ENCODE measurements at places on chromosomes 13 and 19. TPM values are rescaled to one million over a fixed set of nuclear protein-coding genes. Genes with fewer than 3 reads are reported as not detected.

KIR3DL2 gene
- polyA plus RNA-seq, result 0.04 TPM

DNA sequence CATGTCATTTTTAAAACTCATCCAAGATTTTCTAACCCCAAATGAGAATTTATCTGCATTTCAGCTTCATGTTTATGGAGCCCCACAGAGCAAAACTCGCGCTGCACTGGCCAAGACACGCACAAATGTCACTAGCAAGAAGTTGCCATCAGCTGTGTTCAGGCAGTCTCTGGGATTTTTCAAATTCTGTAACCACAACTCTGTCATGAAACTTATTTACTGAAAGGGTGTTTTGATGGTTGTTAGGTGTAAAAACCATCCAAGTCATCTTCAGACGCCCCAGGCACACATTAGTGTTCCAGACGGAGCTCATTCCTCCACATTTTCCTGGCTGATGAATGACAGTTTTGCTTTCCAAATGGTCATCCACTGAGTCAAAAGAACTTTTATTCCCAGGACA is 63.4 kb downstream of the SLC7A1 start:
- no peak for DNase-seq

ZNF98 gene
- polyA plus RNA-seq, result 2.6 TPM

DNA sequence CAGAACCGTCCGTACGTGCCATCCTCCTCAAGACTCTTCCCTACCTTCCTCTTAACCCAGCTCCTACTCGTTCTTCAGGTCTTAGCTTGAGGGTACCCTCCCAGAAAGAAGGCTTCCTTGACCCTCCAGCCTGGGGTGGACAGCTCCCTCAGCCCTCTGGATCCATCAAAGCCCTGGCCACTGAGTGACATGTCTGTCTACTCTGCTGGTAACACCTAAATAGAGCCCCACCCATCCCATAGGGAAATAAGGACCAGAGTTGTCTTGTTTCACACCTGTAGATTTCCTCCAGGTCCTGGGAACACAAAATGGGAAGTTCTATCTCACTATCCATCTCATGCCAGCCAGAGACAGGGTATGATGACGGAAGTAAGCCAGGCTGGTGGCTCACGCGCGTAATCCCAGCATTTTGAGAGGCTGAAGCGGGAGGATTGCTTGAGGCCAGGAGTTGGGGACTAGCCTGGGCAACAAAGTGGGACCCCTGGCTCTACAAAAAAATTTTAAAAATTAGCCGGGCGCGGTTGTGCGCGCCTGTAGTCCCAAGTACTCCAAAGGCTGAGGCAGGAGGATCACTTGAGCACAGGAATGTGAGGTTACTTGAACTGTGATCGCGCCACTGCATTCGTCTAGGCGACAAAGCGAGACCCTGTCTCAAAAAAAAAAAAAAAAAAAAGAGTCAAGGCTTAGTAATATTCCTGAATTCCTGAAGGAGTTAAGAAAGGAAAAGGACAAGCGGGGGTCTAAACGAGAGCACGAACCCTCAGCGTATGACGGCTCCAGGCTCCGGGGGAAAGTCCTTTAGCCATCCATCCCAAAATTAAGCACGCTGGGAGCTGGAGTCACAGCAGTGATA is 566 bp upstream of the CCDC97 start:
- DNase-seq, result no peak

- DNase-seq, result no peak
Observed at GRCh38 chr19:40157059-40157458, 34.2 kb upstream of the MAP3K10 start.

GRCh38 chr19:12974301-12975220 is 5.2 kb downstream of the DAND5 start:
- no peak for DNase-seq

GRCh38 chr19:46391296-46392251 is 21.8 kb downstream of the CCDC8 start:
- DNase-seq, result no peak

- DNase-seq, result no peak
Observed at GRCh38 chr13:90015565-90016507, 1331.7 kb upstream of the MIR17HG start.

WDR62 gene
- 1.4 TPM for polyA plus RNA-seq

CYP2F1 gene
- not detected for polyA plus RNA-seq

- DNase-seq, result no peak
Observed at GRCh38 chr13:111131611-111132010, 16.5 kb downstream of the ARHGEF7 start.

PSG3 gene
- polyA plus RNA-seq, result not detected

CYSLTR2 gene
- 1.8 TPM for polyA plus RNA-seq

DNA sequence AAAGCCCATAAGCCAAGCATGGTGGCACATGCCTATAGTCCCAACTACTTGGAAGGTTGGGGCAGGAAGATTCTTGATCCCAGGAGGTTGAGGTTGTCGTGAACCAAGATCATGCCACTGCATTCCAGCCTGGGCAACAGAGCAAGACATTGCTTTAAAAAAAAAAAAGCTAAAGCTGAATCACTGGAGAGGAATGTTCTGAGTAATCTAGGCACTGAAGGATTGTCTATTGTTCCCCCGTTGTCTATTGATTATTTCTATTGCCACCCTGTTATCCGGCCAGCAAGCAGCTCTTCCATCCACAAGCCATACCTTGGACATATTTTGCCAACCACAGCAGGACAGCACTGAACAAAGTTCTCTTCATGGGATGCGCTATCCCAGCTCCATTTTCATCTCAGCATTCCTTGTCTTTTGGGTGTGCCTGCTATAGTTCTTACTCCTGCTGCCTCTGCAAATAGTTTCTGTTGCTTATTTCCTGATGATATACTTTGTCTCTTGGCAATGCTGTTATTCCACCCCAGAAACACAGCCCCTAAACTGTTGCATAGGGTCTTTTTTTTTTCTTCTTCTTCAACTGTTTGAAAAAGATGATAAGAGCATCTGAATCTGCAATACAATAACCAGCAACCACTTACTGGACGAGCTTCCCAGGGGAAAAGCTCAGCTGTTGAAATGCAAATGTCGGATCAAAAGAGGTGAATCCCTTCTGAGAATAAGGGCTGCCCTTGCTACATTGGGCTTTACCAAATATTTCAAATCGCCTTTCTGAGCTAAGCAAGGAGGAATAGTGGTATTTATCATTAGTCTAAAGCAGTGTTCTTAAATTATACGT is 22.2 kb upstream of the SIAH3 start:
- no peak for DNase-seq

DNA sequence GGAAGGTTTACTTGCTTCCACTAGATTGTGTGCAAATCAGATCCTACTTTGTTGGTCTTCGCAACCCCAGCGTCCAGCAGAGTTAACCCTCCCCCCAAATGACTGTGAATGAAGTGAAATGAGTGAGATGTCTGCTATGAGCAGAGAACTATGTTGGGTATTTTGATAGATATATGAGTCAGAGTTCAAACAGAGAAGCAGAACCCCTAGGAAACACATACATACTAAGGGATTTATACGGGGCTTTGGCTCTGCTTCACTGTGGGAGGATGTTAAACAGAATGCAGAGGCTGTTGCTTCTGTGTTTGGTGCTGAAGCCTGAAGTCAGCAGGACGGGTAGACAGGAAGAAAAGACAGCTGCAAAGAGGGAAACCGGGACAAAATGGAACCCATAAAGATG is 197.0 kb downstream of the MZT1 start:
- no peak for DNase-seq

FFAR3 gene
- 0.11 TPM for polyA plus RNA-seq

GGACT gene
- 0.91 TPM for polyA plus RNA-seq

GRCh38 chr19:15253061-15253460 is 20.8 kb upstream of the EPHX3 start:
- no peak for DNase-seq

VSTM1 gene
- polyA plus RNA-seq, result not detected

GRCh38 chr19:47230054-47230920 is 712 bp downstream of the BBC3 start:
- peak; percentile 71 for DNase-seq

NCCRP1 gene
- polyA plus RNA-seq, result not detected

DNA sequence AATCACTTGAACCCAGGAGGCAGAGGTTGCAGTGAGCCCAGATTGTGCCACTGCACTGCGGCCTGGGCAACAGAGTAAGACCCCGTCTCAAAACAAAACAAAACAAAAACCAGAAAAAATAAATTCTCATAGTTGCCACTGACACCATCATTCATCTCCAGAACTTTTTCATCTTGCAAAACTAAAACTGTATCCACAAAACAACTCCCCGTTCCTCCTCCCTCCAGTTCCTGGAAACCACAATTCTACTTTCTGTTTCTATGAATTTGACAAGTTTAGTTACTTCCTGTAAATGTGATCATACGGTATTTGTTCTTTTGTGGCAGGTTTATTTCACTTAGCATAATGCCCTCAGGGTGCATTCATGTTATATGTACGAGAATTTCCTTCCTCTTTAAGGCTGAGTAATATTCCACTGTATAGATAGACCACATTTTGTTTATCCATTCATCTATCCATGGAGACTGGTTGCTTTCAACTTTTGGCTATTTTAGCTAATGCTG is 13.2 kb upstream of the ADGRE5 start:
- no peak for DNase-seq

DNA sequence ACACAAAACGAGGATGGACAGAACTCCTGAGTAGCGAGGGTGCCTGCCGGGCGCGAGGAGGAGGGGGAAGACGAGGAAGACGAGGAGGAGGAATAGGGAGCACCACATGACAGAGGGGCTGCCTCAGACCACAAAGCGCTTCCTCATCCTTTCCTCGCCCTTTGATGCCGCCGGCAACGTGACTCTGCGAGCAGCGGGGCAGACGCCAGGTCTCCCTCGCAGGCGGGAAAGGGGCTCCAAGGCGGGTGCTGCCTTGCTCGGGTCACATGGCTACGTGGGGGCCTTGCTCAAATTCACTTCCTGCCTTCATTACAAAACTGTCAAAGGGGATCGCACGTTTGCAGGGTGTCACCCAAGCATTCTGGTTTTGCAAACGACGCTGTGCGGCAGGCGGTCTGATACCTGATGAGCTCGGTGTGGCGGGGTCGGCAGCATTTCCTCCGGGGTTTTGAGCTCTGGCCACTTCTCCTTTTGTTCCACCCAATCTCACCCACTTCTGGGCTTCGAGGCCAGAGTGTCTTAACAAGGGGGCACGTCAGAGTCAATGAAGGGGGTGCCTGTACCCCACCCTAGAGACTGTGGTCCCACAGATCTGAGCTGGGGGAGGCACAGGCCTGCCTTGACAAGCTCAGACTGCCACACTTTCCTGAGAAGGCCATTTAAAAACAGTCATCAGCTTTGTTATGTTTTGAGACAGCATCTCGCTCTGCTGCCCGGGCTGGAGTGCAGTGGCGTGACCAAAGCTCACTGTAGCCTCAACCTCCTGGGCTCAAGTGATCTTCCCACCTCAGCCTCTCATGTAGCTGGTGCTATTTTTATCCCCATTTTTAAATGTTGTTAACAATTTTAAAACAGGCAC is 14.9 kb downstream of the MAP2K2 start:
- no peak for DNase-seq

- no peak for DNase-seq
Observed at GRCh38 chr13:34623331-34623730, 318.7 kb upstream of the NBEA start.

DNA sequence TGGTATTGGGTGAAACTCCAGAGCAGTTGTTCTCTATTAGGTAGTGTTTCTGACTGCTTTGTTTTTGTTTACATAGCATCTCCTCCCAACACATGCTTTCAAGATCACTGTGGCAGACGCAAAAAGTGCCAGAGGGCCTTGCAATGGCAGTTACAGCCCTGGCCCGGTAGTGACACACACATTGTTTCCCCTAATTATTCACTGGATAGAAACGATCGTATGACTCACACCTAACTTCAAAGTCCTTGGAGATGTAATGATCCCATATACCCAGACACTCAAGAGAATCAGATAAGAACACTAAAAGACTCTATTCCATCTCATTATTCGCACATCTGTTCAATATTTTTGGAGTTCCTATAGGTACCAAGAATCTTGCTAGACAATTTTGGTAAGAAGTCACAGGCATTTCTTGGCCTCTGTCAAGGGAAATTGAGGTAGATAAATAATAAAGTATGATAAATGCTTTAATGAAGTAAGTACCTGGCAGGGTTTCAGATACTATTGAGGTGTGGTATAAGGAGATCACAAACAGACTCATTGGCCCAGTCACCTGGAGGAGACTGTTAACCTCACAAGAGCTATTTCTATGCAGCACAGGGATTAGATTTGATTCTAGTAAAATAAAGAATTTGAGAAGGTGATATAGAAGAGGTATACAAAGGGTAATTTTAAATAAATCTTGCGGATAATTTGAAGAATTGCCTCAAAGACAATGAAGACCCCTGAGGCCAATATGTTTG is 485.3 kb downstream of the SLITRK6 start:
- DNase-seq, result no peak

- DNase-seq, result no peak
Observed at GRCh38 chr19:49972841-49973240, 11.9 kb upstream of the SIGLEC11 start.

GRCh38 chr13:26811581-26811980 is 51.0 kb upstream of the GPR12 start:
- no peak for DNase-seq

DNA sequence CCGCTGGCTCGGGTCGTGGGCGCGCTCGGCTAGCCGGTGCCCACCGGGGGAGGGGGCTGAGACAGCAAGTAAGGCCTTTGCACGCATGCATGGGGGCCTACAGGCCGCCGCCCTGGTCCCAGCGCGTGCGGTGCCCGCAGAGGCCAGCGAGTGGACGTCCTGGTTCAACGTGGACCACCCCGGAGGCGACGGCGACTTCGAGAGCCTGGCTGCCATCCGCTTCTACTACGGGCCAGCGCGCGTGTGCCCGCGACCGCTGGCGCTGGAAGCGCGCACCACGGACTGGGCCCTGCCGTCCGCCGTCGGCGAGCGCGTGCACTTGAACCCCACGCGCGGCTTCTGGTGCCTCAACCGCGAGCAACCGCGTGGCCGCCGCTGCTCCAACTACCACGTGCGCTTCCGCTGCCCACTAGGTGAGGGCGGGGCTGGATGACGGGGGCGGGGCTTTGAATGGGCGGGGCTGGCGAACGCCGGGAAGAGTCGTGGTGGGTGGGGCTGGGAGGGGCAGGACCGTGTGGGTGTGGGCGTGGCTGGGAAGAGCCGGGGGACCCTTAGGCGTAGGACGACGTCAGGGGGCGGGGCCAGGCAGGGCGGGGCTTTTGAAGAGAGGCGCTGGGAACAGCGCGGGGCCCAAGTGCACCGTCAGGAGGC is 2.1 kb downstream of the CILP2 start:
- peak; percentile 59 for DNase-seq

ATP1A3 gene
- polyA plus RNA-seq, result 117 TPM

LSM4 gene
- polyA plus RNA-seq, result 171 TPM

DNA sequence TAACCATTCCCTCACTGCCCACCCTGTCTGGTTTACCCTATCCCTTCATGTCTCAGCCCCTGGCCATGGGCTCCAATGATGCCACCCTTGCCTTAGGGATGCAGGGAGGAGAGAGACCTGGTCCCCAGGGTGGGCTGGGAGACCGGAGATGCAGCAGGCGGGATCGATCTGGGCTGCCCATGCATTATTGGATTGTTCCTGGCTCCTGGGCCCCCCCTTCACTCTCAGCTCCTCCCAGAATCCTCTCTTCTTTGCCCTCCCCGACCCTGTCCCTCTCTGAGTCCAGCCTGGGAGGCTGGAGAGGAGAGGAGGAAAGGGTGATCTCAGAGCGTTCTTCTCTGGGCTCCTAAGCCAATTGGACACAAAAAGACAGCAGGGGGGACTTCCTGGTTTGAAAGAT is 5.8 kb downstream of the KASH5 start:
- DNase-seq, result no peak

SIGLEC10 gene
- polyA plus RNA-seq, result 1.7 TPM
